T follicular helper cell (primary cell): ENCODE measurements at places on chromosomes 16 and 17.

- no peak for DNase-seq
Measured at GRCh38 chr16:66741950-66742808, 9.2 kb downstream of the DYNC1LI2 start.

DNA sequence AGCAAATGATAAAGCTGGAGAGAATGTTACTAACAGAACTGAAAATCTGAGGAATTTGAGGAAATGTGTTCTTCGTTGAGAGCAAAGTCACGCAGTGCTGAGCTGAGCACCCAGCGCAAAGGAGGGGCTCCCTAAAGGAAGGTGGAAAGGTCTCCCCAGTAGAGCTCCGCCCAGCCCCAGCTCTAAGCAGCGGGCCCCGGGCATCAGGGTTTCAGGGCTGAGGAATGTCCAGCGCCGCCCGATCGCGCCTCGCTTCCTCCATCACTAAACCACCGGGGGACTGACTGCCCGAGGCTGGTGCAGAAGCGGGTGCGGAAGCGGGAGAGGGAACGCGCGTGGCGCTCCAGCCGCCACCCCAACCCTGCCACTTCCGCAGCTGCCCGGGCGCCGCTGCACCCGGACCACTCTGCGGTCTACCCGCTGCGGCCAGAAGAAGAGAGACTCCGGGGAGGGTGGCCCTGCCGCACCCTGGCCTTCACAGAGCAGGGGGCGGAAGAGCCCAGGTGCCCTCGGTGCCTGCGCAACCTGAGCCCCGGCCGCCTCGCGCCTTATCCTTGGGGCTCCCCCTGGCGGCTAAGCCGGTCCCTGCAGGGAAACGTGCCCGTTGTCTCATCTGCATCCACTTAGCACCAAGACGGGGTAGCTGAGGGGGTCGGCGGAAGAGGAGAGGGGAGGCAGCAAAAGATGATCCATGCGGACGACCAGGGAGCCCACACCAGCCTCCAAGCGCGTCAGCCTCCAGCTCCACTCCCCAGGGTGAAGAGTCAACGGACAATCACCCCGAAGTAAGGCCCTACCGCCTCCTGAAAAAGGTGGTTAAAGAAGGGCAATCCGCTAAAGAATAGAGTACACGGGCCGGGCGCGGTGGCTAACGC lies 12.4 kb upstream of the GUCY2D start:
- peak; percentile 85 for DNase-seq

DNA sequence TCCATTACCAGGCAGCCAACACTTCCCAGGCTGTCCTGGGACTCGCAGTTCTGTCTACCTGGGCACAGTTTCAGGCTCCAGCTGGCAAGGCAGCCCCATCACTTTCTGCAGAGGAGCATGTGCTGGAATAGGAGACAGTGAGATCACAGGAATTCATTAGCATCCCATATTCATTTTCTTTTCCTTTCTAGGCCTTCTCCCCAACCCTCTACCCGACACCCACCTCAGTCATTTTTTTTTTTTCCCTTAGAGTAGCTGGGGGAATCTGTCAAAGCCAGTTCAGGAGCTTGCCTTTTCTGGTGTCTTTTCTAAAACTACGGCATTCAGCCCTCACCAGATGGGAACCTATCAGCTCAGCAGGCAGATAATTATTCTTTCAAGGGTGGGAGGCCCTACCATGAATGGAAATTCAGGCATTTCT lies 42.4 kb upstream of the FBXO47 start:
- DNase-seq, result no peak

DNA sequence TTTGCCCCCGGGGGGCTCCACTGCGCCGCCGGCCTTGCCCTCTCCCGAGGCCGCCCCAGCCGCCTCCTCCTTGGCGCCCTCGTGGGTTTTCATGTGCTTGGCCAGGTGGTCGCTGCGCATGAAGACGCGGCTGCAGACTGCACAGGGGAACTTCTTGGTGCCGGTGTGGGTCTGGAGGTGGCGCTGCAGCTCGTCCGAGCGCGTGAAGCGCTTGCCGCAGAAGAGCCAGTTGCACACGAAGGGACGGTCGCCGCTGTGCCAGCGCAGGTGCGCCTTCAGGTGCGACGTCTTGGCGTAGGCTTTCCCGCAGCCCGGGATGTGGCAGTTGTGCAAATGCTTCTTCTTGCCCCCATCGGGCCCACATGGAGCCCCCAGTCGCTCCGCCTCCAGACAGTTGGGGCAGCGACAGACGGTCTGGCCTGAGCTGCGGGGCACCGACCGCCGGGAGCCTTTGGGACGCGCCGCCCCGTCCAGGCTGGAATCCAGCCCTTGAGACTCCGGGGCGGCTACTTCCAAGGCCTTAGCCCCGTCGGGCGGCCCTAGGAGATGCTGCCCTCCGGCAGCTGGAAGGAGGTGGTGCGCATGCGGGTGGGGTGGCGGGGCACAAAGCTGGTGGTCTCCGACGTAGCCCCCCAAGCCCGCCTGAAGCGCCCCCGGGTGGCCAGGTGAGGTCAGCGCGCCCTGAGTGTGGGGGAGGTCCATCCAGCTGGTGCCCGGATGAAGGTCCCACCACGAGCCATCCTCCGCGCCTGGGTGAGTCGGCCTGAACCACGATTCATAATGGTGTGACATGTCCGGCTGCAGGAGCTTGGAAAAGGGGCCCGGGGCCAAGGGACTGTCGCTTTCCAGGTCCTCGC lies 3.4 kb downstream of the SP6 start:
- DNase-seq, result no peak

DNA sequence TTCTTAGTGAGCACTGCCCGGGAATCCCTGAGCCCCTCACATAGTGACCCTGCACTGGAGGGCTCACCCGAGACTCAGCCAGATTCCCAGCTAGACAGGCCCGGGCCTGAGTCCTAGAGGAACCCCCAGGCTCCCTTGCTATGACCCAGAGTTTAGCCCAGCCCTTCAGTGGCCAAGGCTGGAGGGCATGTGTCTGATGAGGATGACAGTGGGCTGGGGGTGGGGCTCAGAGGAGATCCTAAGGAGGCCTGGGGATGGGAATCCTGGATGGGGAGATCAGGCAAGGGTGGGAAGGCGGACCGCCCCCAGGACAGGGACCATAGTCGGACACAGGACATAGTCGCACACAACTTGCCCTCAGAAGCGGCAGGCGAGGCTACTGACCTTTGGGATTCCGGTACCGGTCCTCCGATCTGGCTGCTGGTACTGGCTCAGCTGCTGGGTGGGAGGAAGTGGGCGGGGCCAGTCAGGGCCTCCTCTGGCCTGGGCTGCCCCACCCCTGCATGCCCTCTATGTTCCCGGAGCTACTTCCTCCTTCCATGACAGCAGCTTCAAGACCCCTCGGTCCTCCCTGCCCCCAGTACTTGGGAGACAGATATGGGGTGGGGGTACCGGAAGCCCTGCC lies 1.1 kb downstream of the CD79B start:
- peak; percentile 50 for DNase-seq

GRCh38 chr16:68676113-68676860 lies 31.2 kb downstream of the CDH3 start:
- DNase-seq, result no peak

GRCh38 chr16:11880007-11880406 lies 28.7 kb upstream of the RSL1D1 start:
- DNase-seq, result no peak

GRCh38 chr17:76732734-76733617 lies 4.2 kb downstream of the SRSF2 start:
- DNase-seq, result no peak

DNA sequence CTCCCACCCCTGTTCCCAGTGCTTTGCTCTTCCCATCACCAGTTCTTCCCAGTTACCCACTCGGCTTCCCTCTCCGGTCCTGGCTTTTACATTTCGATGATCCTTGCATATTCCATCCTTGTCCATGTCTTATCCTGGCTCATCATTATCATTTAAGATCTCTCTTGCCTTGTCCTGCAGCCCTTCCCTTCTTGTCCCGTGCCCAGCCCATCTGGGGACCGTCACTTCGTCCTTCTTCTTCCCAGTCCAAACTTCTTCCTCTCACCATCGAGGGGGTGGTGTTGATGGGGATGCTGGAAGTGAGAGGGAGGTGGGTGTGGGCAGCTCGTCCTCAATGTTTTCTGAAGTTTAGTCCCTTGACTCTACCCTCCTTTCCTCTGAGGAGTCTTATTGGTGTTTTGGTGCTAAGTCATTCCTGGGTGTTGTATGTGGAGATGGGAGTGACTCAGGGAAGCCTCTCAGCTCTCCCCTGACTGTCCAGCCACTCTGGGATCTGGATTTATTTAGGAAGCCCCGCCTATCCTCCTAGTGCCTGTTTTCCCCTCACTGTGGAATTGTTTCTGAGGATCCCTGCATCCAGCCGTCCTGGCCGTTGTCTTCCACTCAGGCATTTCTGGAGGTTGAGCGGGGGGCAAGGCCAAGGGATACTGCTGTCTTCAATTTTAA lies 975 bp downstream of the SNX29 start:
- DNase-seq, result no peak

DNA sequence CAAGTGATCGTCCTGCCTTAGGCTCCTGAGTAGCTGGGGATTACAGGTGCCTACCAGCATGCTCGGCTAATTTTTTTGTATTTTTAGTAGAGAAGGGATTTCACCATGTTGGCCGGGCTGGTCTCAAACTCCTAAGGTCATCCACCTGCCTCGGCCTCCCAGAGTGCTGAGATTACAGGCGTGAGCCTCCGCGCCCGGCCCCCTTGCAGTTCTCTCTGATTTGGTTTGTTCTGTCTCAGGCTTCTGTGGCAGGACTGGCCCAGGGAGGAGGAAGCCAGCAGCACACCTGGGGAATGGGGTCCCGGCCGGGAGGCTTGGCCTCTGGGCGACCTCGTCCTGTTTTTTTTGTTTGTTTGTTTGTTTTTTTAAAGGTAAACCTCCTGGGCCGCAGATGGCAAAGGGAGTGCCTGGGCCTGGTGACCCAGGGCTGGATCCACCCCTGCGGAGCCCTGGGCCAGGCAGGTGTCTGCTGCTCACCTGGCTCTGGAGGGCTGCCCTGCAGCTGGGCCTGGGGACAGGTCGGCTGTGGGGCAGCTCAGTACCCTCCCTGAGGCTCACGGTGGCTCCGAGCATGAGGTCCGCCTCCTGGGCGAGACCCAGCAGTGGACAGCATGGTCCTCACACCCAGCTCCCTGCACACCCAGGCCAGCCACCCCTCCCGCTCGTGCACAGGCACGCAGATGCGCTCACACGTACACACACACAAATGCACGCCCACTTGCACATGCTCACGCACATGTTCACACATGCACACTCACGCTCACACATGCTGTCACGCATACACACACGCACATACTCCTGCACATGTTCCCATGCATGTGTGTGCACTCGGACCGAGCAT lies 3.3 kb upstream of the NUDT16L1 start:
- DNase-seq, result no peak

DNA sequence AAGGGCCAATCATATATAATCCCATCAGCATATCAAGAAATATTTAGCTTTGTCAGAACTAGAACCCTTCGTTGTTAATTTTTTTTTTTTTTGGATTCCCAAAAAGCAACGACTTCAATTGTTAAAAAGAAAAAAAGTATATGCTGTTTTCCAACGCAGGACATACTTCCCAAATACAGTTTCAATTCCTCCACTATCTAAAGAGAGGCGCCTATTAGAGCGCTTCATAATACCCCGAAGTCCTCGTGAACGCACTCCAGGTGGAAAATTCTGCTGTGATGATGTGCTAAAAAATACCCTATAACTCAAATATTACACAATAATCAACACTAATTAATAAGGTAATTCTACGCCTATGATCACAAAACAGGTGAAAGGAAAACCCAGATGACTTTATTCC lies 20.8 kb downstream of the GNA13 start:
- DNase-seq, result no peak

- no peak for DNase-seq
Measured at GRCh38 chr16:28321700-28322411, 29.5 kb downstream of the SBK1 start.

DNA sequence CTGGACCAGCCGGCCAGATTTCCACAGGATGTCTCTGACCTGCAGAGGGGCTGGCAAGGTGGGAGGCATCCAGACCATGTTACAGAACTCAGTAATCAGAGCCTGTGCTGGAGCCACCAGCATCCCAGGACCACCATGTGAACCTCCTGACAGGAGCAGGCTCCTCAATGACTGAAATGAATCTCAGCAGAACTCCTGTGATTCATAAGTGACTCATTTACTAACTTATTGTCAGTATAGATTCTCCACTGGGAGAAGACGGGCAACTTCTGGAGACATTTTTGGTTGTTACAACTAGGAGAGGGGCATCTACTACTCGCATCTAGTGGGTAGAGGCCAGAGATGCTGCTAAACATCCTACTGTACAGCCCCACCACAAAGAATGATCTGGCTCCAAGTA lies 3.1 kb upstream of the WWOX start:
- DNase-seq, result no peak

- no peak for DNase-seq
Measured at GRCh38 chr17:75539967-75540729, 14.7 kb downstream of the LLGL2 start.

DNA sequence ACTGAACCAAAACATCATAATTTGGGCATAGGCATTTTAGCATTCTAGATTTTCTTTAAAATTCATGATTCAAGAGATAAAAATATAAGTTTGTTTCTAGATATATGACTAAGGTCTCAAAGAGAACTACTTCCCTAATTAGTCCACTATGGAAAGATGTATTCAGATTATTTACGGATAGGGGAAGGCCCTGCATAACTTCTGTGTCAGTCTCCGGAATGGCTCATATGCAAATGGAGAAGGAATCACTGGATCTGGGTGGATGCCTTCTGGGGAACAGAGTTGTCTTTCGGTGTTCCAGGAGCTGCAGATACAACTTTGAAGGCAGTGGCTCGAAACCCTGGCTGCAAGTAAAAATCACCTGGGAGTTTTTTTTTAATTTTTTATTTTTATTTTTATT lies 17.1 kb upstream of the WFIKKN2 start:
- no peak for DNase-seq

- DNase-seq, result no peak
Measured at GRCh38 chr17:30433514-30433913, 43.7 kb upstream of the GOSR1 start.

DNA sequence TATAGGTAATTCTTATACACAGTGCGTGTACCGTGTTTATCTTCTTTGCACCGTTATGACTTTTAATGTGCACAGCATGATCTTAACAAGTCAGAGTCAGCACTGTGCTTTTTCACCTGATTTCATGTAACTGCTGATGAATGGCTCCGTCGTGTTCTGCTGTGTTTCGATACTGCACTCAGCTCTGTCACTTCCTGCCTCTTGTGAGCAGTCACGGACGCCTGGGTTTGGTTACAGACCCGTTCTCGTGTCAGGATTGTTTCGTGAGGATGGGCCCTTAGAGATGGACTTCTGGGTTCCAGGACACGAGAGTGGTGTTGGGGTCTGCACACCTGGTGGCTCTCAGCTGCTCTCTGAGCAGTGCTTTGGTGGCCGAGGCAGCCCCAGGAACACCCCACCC lies 24.6 kb downstream of the TBCD start:
- no peak for DNase-seq

GRCh38 chr17:73045724-73046123 lies 46.8 kb downstream of the SLC39A11 start:
- no peak for DNase-seq

DNA sequence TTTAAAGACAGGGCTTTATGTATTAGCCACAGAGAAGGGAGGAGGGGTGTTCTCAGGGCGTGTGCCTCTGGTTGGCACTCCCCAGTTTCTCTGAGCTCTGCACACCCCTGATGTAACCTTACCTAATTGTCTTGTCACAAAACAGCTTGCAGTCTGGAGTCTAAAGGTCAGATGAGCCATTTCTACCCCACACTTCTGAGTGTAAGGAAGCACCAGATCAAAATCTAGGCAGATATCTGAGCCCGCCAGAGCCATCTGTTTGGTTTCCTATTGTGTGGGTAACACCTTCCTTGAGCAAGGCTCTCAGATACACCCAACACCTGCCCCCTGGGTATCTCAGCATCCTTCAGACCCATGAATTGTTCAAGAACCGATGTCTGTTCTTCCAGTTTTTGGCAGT lies 15.5 kb downstream of the CDH1 start:
- DNase-seq, result no peak

GRCh38 chr17:59451706-59452105 lies 113.7 kb upstream of the DHX40 start:
- DNase-seq, result no peak

- no peak for DNase-seq
Measured at GRCh38 chr16:12257926-12258561, 281.5 kb downstream of the SNX29 start.
